Amniotic stem cell (primary cell): ENCODE measurements at places on chromosomes 6 and 20.

GRCh38 chr6:139325686-139326085 lies 33.9 kb upstream of the TXLNB start:
- no peak for DNase-seq

GRCh38 chr20:9068841-9069663 lies at the start of gene PLCB4:
Gene PLCB4 (plus strand): TSS chr20:9069087. CDS start chr20:9307815, 238,728 bp downstream.
- DNase-seq: no peak

DNA sequence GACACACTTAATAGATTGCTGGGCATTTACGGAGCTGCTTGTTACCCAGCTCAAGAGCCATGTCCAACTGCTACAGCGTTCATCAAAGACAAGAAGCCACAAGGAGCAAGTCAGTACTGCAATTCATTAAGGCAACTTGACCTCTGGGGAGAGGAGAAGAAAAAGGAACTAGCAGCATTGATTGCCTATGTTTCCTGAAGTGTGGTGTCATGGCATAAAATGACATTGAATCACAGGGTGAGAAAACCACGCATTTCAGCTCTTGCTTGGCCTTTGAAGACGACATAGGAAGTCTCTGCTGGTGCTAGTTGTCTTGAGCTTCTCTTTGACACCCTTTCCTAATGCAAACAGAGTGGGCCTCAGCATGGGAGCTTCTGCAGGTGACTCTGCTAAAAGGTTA lies 139.1 kb downstream of the CDH26 start:
- DNase-seq: no peak

- no peak for DNase-seq
Observed at GRCh38 chr6:123105561-123105960, 109.5 kb downstream of the CLVS2 start.

GRCh38 chr6:76742919-76743318 lies 670.5 kb upstream of the IMPG1 start:
- no peak for DNase-seq

DNA sequence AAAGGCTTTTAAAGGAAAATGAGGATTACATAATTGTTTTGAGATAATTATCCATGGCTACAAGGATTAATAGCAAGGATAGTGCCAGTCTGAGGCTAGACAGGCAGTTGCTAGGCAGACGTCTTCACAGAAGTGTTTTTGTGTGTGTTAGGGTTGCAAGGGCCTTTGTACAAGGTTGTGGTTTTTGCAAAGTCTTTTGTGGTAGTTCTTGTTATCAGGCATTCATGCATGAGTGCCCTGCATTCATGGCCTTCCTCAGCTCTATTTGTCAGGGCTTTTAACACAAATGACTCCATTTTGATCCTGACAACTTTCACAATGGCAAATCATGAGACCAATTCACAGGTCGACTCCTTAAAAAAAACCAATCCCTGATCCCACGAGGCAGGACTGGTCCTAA lies 68.1 kb upstream of the TXNDC5 start:
- DNase-seq: no peak

DNA sequence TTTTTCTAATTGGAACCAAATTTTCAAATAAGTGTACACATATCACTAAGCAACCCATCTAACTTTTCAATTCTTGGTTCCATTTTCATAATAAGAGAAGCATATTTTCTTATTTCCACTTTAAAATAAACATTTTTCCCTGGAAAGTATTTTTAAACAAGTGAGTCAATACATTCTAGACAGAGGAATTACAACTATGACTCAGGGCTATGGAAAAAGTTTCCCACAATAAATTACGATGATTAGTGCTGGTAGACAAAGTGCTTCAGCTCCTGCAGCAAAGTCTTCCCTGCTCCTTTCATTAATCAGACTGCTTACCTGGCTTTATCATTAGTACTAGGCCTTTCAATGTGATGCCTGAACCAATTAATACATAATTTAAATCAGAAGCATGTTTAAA lies 322.5 kb downstream of the HACE1 start:
- peak; percentile 36 for DNase-seq

GRCh38 chr6:6317825-6318733 lies 2.4 kb downstream of the F13A1 start:
- no peak for DNase-seq

DNA sequence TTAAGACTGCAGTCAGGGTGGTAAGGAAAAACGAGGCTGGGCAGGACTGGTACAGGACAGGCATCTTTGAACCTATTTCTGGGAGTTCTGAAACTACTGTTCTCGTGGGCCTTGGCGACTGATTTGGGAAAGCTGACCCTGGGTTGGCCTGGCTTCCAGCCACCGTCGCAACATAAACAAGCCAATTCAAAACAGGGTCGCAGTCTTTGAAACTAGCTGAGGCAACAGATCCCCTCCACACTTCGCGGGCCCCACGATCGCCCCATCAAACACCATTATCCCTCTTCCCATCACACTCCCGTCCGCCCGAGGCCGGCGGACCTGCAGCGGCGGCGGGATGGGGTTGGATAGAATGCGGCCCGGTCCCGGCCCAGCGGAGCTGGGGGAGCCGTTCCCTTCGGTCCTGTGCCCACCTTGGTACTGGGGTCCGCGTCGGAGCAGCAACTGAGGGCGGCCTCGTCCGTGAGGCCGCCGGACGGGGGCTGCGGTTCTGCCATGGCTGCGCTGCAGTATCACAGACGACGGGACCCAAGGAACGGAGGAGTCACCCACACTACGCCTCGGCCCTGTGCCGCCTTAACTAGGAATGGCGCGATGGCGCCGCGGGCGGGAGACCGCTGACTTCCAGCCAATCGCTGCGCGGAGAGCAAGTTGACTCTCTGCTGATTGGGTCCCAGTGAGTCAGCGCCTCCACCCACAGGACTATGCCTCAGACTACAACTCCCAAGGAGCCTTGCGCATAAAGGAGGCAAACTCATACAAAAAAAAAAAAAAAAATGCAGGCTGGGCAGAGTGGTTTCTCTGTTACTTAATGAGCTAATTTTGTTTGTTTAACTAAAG lies at the start of gene GLO1:
TSS of gene GLO1 (minus strand) at position 588 of the 840 bp plus-strand sequence. CDS start at position 497, 91 bp downstream.
- peak; percentile 97 for DNase-seq

DNA sequence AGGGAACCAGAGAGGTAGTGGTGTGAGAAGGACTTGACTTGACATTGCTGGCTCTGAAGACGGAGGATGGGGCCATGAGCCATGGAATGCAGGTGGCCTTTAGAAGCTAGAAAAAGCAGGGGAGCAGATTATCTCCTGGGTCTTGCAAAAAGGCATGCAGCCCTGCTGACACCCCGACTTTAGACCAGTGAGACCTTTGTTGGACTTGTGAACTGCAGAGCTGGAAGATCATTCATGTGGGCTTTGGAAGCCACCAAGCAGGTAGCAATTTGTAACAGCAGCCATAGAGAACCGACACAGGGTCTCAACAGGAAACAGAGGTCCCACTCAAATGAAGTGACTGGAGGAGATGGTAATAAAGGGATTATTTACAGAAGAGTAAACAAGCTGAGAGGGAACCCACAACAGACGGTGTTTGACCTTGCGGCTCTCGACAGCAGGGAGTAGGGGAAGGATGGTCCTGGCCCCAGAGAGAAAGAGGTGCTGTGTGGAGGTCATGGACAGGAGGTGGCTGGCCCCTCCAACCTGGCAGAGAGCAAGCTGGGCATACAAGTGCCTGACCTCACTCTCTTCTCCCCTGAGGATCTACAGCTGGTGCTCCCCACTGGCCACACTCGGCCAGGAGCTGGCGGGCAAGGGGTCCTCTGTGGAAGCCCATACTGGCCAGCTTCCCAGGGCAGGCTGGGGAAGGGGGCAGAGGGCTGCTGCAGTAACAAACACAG lies 43.9 kb downstream of the SLC22A23 start:
- DNase-seq: no peak

GRCh38 chr20:25044660-25045342 lies 13.1 kb downstream of the ACSS1 start:
- DNase-seq: no peak

GRCh38 chr6:53492860-53493634 lies 51.9 kb downstream of the GCLC start:
- no peak for DNase-seq

- peak; percentile 82 for DNase-seq
Observed at GRCh38 chr6:41723530-41724227, 11.7 kb downstream of the TFEB start.

DNA sequence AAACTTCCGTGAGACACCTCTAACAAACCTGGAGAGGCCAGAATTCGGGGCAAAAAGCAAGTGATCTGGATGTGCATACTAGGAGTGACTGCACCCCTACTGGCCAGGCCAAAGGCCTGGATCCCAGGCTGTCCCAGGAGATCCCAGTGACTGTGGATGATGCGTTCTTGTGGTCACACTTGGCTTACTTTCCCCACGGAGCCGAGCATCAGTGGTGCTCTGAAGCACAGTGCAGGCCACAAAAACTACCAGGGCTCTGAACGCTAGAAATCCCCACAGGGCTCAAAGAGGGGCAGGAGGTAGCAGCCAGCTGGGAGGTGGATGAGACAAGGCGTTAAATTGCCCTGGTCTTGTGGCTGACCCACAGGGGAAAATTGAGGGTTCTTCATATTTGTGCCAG lies 7.1 kb downstream of the TRIM26 start:
- DNase-seq: no peak

DNA sequence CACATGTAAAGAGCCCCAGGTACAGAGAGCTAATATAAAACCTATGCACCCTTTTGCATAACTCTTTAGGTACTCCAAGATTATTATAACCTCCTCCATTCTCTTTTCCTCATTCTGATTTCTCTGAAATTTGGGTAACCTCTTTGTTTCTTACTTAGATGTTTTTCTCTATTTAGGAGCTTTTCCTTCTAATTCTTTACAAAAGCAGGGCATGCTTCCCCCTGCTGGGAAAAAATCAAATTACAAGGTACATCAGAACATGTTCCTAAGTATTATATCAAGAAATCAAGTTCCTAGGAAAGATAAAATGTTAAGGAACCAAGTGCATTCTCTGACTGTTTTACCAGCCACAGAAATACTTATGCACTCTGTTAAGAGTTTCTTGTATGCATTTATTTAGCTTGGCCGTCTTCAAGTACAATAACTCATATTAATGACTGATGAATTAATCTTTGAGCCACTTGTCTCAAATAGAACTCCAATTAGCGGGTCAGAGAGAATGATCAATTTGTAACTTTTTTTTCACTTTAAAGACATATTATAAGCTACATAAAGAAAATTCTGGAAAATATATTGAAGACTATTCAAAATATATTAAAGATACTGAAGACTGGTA lies 2.1 kb downstream of the KHDRBS2 start:
- no peak for DNase-seq

GRCh38 chr20:34251619-34252018 lies 10.4 kb downstream of the ASIP start:
- no peak for DNase-seq

DNA sequence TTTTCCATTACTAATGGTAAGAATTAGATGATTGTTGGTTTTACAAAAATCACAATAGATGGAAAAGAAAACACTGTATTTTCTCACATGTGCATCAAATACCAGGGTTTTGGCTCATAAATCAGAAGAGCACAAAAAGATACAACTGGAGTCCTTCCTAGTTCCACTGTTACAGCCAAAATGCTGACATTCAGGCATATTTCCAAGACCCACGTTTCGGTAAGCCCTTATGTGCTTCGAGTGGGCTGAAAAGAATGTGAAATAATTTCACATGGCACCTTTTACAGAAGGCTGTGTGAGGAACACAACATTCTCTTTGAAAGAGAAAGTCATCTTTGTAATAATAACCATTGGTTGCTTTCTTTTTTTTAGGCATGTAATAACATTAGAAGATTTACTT lies 326.7 kb upstream of the FLRT3 start:
- DNase-seq: no peak

GRCh38 chr6:42916288-42916687 lies 435 bp downstream of the PTCRA start:
- no peak for DNase-seq

- no peak for DNase-seq
Observed at GRCh38 chr20:54070187-54070987, at the start of gene BCAS1. Gene BCAS1 (minus strand): TSS chr20:54070594. CDS start chr20:54058718, 11,876 bp downstream.

DNA sequence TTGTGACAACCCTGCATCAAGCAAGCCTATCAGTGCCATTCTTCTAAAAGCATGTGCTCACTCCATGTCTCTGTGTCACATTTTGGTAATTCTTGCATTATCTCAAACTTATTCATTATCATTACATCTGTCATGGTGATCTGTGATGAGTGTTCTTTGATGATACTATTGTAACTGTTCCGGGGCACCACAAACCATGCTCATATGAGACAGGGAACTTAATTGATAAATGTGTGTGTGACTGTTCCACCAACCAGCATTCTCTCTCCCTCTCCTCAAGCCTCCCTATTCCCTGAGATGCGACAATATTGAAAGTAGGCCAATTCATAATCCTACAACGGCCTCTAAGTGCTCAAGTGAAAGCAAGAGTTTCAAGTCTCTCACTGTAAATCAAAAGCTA lies 4.0 kb downstream of the HUS1B start:
- DNase-seq: no peak

- no peak for DNase-seq
Observed at GRCh38 chr6:77173472-77174074, 289.7 kb downstream of the HTR1B start.

- DNase-seq: no peak
Observed at GRCh38 chr6:34717466-34717865, 20.9 kb upstream of the ILRUN start.

DNA sequence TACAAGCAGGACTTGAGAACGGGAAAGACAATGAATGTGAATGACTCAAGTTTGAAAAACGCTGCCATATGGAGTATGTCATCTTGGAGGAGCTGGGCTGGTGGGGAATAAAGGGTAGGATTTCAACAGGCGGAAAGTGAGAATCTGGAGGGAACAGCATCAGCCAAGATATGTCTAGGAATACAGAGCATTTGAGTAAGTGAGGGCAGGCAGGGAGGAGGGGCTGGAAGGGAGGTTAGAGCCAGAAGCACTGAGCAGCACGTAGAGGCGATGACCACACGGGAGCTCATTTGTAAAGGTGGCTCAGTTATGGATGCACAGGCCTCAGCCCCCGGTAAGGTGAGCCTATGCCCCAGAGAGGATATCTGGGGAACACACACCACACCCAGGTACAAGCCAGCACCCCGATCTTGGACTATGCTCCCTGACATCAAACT lies 115.1 kb downstream of the ZMYND8 start:
- DNase-seq: no peak
